ENCODE measurements at places on chromosomes 2 and 18. TPM values are rescaled to one million over a fixed set of nuclear protein-coding genes. Genes with fewer than 3 reads are reported as not detected.

Gene NCKAP5
- 34.6 TPM for total RNA-seq

Gene TUBA4B
- 3.5 TPM for total RNA-seq

Gene INHA
- not detected for total RNA-seq

DNA sequence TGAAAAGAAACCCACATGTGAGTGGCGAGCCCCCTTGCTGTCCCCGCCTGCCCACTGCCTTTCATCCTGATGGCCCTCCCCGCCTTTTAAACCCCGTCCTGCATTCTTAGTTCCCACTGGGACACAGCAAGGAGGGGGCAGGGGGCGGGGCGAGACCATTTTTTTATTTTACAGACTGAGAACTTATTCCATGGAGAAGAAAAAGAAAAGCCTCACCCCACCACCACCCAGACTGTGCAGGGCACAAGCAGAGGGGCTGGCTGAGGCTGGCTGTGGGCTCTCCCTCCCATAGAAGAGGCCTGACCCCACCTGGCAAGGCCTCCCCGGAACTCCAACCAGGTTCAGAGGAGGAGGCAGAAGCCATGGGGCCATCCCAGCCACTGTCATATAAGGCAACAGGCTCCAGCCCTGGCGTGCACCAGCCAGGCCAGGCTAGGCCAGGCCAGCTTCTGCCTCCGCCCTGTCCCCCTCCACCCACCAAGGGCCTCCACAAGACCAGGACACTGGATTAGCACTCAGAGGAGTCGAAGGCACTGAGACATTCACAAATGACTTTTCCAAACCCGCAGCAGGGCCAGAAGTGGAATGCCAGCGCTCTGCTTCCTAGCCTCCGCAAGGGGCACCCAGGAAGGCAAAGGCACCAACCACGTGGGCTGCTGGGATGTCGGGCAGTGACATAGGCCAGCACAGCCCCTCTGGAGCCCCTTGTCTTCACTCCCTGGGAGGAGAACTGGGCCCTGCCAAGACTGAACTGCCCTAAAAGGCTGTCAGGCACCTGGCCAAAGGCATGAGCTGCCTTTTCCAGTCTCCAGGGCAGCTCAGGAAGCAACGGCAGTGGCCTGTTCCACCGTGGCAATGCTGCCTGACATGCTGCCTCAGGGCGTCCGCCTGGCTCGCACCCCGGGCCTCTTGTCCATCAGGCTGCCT lies 37.5 kb upstream of the SEMA4C start:
- no peaks in the 10 kb centered on the region for H3K27me3 ChIP-seq
- peak overlapping the region; percentile 31 for H3K4me3 ChIP-seq
- peak; percentile 65 for DNase-seq
- peaks cover 19% of the 10 kb centered on the region for H3K4me1 ChIP-seq
- H3K36me3 ChIP-seq: no peaks in the 10 kb centered on the region

Gene HEATR5B
- total RNA-seq: 33.9 TPM

DNA sequence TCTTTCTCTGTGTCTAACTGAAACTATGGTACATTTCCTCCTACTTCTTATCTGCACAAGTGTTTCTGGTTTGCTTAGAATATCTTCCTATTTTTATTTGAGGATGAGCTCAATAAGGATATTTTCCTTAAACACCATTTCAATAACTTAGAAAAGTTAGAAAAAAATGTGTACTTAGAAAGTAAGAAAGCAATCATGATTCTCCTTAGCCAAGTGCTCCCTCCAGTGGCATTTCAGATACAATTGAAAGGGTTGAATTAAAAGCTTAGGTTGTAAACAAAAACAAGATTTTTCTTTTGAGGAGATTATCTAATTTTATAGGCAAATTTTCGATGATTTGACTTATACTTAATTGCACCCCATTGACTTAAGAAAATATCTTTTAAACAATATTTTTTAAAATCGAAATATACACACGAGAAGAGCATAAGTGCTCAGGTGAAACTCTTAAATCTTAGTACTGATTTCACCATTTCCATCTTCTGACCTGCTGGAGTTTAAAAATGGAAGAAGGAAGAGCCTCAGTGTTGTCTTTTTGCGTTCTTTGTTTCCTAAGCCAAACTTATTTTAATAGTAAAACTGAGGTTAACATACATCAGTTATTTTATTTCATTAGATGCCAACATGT lies 26.9 kb downstream of the C18orf63 start:
- no peaks in the 10 kb centered on the region for H3K4me1 ChIP-seq
- no peak overlapping the region for H3K27ac ChIP-seq
- DNase-seq: no peak

- H3K4me1 ChIP-seq: no peaks in the 10 kb centered on the region
- H3K27me3 ChIP-seq: no peaks in the 10 kb centered on the region
- H3K27ac ChIP-seq: no peak overlapping the region
- H3K4me3 ChIP-seq: no peak overlapping the region
Measured at GRCh38 chr2:24262421-24262970, 87.6 kb downstream of the FAM228A start.

DNA sequence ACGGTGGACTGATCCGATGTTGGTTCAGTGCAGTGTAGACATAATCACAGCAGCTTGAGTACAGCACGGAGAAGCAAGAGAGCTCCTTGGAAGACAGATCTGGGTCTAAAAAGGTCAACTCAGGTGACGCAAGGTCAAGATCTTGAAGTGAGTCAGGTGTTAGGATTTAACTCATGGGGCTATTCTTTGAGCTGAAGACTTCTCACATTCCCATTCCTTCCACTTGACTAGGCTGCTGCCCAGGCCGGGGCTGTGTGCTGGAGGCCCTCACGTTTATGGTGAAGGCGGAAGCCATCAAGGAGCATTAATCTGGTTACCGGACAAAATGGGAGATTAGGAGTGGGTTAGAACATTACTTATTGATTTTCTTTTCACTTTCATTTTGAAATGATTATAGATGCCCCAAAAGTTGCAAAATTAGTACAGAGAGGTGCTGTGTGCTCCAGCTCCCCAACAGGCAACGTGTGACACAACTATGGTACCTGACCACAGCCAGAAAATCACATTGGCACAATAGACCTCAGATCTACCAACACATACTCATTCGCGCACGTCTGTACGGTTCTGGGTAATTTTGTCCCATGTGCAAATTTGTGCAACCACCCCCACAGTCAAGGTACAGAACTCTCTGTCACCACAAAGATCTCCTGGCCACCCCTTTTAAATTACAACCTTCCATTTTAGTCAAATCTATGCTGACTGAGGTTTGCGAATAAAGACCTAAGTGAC lies 77.6 kb upstream of the SEC11C start:
- no peaks in the 10 kb centered on the region for H3K27me3 ChIP-seq
- no peak overlapping the region for H3K27ac ChIP-seq
- no peaks in the 10 kb centered on the region for H3K36me3 ChIP-seq
- H3K4me3 ChIP-seq: no peak overlapping the region

DNA sequence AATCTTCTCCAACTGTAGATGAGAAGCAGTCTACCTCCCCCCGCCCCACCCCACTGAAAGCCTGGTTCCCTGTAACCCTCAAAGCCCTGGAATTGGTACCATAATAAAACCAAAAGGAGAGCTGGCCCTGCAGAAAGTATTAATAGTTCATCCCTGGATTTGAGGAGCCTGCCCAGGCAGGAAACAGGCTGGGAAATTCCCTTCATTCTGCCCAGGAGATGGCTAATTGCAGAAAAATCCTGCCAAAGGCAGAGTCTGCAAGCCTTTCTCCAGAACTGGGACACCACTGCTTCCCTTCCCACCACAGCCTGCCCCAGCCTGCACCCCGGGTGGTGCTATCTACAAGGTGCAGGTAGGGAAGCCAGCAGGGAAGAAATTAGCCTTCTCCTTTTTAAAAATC lies 16.3 kb downstream of the GKN2 start:
- H3K4me1 ChIP-seq: peaks cover 12% of the 10 kb centered on the region
- H3K27ac ChIP-seq: no peak overlapping the region
- no peaks in the 10 kb centered on the region for H3K27me3 ChIP-seq
- DNase-seq: no peak
- no peak overlapping the region for H3K4me3 ChIP-seq
- no peaks in the 10 kb centered on the region for H3K36me3 ChIP-seq

DNA sequence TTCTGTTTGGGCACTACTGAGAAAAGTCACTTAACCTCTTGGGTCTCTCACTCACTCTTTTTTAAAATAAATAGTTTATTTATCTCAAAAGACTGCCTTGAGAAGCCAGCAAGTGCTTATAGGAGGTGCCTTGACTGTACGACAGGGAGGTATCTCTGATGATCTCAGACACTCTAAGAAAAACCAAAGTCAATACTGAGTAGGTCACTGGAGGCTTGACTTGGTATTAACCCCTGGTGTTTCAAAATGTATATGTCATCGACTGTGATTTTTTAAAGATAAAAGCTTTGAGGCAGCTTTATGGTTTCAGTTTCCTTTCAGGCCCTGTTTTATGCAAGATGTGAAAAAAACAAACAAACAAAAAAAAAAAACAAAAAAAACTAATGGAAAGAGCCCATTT lies 33.7 kb downstream of the MREG start:
- H3K4me3 ChIP-seq: no peak overlapping the region
- peaks cover 7% of the 10 kb centered on the region for H3K4me1 ChIP-seq
- no peaks in the 10 kb centered on the region for H3K36me3 ChIP-seq
- H3K27me3 ChIP-seq: no peaks in the 10 kb centered on the region

DNA sequence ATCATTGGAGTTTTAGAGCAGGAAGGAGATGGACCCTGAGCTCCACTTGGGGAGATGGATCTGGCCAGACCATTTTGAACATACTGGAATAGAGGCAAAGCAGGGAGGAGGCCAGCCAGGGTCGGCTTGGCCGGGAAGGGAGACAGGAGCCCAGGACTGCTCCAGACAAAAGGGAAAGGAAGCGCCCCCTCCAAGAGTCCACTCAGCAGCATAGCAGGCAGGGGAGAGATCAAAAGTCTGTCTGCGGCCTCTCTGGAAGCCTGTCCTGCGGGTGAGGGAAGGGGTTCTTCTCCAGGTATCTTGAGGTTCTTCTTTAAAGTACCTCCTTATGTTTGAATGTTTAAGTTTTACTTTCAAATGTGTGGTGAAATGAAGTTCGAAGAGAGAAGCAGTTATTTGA lies 126.1 kb downstream of the GBX2 start:
- no peaks in the 10 kb centered on the region for H3K4me1 ChIP-seq
- H3K27ac ChIP-seq: no peak overlapping the region
- peaks cover 40% of the 10 kb centered on the region for H3K36me3 ChIP-seq
- DNase-seq: no peak
